ENCODE measurements at places on chromosomes 4 and X.
A peak's percentile ranks its signal among the peaks of the same experiment; 100 is the strongest.

- ATAC-seq: no peak
These were observed 880.3 kb downstream of the RPA4 start for GRCh38 chrX:97763981-97764380.

GRCh38 chr4:64670647-64671046 lies 261.4 kb upstream of the TECRL start:
- ATAC-seq: no peak

DNA sequence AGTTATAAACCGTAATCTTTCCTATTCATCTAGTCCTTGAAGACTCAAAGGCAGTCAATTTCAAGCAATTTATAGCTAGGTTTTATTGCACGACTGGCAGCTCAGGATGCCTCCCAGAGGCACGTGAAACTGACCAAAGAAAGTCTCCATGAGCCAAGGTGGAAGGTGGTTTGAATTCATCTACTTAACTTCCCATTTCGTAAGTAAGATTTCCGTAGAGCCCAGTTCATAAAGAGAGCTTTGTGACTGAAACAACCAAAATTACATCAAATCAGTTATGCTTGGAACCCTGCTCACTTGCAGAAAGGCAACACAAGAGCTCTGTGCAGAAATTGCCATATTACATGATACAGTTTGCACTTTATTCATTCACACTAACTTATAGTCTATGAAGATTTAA lies 556.0 kb downstream of the TRIML1 start:
- no peak for ATAC-seq

DNA sequence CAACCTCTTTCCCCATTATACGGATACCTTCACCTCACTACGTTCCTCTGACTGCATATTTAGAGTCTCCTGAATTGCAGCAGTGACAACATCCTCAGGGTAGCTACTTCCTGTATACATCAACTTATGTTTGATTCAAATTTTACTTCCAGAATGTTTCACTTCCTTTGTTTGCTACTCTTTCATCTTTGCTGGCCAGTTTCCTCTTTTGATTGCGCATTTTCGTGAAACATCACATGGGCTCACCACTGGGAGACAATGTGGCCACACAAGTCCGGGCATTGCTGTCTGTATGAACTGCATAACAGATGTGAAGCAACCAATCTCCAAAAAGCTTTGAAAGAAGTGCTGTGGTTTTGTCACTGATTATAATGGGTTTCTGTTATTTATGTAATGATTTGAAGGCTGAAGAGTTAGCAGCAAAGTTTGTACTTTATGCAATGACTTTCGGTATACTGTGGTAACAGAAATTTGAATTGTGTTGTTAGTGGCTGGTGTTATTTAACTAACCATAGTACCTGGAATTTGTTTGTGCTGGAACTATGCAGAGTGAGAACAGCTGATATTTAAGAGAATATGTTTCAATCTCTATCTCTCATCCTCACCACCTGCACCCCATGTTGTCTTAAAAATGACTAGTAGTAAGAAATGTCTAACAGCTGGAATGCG lies 7.4 kb downstream of the SNCA start:
- peak; percentile 58 for ATAC-seq

DNA sequence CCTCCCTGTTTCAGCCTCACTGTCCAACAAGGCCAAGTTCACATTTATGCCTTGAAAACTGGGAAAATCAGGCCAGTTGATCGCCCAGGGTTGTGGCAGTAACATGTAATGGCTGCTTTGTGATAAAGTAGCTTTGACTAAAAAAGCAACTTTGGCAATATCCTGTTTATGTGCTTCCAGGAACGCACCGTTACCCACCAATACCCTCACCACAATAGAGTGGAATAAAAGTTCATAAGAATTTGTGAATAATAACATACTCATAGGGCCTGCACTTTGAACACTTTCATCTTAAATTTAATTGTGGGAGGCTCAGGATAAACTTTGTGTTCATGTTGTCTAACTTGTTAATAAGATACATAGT lies 80.7 kb upstream of the MAML3 start:
- ATAC-seq: no peak

- peak; percentile 80 for ATAC-seq
These were observed 3.4 kb upstream of the AVPR2 start for GRCh38 chrX:153900831-153901752.

DNA sequence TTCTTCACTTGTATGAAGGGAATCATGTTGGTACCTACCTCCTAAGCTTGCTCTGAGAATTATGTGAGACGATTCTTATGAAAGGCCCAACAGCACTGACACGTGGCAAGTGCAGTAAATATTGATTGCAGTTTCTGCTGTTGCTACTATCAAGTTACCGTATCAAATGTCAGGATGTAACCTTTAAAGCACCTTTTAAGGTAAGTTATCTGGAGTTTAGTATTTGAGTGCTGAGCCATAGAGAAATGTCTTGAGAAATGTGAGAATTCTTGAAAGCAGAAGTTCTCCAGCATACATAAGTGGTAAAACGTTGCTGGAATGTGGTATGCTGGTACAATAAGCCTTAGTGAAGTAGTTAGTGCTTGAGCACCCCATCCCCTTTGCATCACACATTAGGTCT lies 90.4 kb downstream of the PHOX2B start:
- no peak for ATAC-seq

- no peak for ATAC-seq
These were observed 208.6 kb downstream of the VEGFC start for GRCh38 chr4:176584031-176584606.

DNA sequence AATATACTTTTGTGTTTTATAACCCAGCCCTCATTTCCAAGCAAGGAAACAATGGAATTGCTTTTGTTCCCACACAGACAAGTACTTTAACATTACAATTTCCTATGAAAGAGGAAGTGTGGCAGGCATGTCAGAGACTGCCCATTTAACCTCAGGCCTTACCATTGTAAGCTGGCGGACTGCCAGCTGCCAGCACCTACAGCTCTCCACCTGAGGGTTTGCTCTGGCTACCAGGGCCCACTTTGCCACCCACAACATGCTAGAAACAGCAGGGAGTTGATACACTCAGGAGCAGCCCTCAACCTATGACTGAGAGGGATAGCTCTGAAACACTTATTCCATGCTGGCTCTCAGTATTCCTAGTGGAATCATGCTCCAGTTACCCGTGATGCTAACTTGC lies 152.3 kb upstream of the PRDX4 start:
- no peak for ATAC-seq

GRCh38 chrX:150449313-150449712 lies 86.2 kb downstream of the MAMLD1 start:
- no peak for ATAC-seq

GRCh38 chr4:42638993-42639392 lies 17.9 kb downstream of the ATP8A1 start:
- no peak for ATAC-seq

GRCh38 chr4:112752061-112752460 lies 115.1 kb downstream of the LARP7 start:
- no peak for ATAC-seq

DNA sequence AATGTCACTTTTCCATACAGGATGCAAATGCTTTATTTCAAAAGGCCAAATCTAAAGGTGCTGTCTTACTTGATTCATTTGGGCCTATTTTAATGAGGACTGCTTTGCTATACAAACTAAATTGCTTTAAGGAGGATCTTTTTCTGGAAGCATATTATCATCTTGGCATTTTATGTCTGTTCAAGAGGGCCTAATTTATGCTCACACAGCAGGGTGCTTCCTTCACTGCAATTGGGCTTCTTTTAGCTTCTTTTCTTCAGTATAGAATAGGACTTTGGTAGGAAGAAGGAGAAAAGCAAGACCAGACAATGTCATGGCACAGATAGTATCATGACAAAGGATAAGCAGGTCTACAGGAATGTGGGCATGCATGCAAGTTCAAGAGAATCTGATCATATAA lies 222.4 kb upstream of the ANKRD50 start:
- no peak for ATAC-seq

DNA sequence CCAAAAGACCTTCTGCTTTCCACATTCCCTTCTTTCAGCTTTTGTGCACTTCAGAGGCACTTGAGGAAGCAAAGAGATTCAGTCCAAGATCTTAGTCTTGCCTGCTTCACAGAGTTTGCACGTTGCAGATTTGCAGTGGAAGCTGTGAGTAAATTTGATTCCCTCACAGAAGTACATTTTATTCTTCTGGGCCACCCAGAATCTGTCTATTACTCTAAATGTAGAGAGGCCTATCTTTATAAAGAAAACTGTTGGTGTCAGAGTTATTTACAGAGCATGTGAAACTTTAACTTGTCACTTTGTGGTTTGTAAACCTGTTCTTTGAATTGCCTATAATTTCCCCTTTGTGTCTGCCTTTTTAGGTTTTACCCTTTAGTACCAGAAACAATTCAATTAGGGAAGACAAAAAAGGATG lies 15.5 kb downstream of the SPRY1 start:
- no peak for ATAC-seq
